ENCODE measurements at places on chromosomes 2 and 18.

DNA sequence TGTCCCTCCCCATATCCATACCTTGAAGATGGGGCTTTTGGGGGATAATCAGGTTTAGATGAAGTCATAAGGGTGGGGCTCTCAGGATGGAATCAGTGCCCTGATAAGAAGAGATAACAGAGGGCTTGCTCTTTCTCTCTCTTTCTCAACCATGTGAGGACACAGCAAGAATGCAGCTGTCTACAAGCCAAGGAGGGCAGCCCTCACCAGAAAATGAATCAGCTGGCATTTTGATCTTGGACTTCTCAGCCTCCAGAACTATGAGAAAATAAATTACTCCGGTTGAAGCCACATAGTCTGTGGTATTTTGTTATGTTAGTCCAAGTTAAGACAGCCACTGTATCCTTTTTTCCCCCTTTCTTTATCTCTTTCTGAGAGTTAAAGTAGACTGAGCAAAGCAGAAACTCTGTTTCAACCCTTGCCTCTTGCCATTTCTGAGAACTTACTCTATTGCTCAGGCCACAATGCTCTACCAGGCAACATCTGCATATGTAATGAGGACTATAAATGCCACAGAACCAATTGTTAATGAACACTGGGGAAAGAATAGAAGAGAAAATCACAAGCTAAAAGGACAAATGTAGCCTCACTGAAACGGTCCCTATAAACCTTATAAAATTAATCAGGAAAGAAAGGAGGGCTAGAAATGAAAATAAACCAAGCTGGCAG lies 56.9 kb downstream of the SRBD1 start:
- no peak for DNase-seq

DNA sequence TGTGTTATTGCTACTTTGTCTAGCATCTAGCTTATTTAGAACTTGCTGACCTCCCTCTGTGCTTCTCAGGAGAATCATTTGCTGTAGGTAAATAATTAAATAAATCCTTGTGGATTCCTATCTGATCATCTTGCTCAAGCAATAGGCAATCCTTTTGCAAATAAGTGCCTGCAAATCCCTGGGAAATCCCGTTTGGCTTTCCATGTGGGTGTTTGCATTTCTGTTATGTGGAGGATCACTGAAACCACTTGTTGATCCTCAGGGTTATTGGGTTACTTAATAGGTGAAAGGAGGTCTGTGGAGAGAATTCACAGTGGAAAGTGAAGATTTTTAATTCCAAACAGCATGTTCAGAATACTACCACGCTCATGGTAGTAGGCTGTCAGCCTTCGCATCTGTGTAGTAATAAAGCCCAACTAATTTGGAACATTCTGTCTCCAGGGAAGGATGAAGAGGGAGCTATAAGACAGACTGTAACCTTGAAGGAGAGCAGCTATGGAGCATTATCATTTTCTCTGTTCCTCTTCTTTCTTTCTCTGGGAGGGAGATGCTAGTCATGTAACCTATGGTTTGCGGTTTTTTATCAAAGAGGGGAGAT lies 72.5 kb downstream of the GULP1 start:
- DNase-seq, result no peak

- DNase-seq, result no peak
Measured at GRCh38 chr2:139876321-139876720, 1096.1 kb upstream of the NXPH2 start.

DNA sequence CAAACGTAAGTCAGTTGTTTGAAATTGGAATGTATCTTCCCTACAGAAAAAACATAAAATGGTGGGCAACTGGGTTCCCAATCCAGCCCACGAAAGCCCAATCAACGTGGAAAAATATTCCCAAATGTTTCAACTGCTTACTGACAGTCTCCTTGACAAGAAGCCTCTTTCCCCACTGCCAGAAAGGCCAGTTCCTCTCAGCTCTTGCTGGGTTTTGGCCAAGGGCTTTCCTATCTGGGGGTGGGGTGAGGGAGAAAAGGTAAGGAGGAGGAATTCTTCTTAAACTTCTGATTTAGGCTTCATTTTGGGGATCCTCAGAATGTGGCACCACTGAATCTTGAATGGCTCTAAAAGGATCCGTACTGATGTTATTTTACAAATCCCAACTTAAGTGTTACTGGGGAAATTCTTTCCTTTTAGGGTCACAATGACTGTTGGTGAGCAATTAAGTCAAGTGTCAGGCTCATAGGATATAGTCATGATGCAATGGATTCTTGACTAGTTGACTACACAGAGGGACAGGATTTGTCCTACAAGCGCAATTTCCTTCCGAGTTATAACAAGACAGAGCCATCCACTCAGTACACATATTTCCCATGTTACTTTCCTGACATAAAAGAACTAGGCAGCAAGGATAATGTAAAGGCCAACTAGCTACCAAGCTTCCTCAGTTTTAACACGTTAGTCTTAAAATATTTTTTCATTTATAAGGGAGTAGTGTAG lies 73.6 kb downstream of the SPRED2 start:
- DNase-seq, result no peak

GRCh38 chr2:236558036-236558435 lies 11.6 kb upstream of the ACKR3 start:
- no peak for DNase-seq

- no peak for DNase-seq
Measured at GRCh38 chr2:19900931-19901441, 797 bp downstream of the TTC32 start.

DNA sequence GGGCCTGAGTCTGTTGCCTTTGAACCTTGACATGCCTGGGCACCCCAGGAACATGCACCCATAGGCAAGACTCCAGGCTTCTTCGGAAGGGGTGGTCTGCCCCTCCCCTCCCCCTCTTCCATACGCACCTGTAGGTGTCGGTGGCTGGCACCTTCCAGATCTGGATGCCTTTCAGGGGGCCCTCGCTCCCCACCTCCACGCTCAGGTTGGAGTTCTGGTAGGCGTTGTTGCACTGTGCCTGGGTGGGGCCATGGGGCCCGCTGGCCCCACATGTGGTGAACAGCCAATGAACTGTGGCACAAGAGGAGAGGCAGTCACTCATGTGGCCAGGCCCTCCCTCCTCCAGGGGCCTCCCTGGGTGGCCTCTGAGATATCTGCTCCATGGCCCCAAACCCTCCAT lies 135.8 kb downstream of the CLIP4 start:
- no peak for DNase-seq

- no peak for DNase-seq
Measured at GRCh38 chr2:111670776-111671175, 213.2 kb downstream of the ANAPC1 start.

DNA sequence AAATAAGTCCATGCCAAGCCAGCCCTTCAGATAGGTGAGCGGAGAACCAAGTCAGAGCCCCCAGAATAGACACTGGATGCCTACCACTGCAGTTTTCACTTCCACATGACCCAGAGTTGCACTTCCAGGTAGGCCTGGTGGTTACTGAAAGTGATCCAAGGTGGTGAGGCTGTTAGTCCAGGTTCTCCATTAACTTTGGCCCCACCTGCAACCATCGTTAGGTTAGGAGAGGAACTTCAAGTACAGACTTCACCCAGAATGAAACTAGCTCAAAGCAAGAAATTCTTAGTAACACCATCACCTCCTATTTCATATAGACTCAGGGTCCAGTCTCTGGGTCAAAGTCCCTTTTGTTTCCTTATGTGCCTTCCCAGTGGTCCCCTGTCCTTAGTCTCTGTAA lies 293.1 kb upstream of the ID2 start:
- no peak for DNase-seq

- DNase-seq, result no peak
Measured at GRCh38 chr2:176461809-176462670, 192.8 kb downstream of the MTX2 start.
